ENCODE measurements at places on chromosomes 12 and 14.

- DNase-seq, result no peak
Measured at GRCh38 chr12:28884904-28885679, 264.0 kb upstream of the FAR2 start.

DNA sequence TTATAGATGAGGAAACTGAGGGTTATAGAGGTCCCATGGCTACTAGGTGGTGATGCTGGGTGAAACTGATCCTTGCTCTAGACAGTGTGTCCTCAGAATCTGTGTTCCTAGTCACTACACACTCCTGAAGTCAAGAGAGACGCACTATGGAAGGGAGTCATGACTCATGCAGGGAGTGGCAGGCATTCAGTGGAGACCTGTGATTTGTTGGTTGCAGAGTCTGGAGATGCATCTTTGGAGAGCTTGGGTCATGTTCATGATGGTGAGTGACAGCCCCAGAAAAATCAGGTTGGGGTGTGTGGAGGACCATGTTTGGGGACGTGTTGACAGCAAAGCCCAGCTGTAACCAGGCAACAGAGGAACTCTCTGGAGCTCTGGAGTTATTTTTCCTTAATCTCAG, 38.0 kb upstream of the FBXO21 start:
- DNase-seq, result no peak

DNA sequence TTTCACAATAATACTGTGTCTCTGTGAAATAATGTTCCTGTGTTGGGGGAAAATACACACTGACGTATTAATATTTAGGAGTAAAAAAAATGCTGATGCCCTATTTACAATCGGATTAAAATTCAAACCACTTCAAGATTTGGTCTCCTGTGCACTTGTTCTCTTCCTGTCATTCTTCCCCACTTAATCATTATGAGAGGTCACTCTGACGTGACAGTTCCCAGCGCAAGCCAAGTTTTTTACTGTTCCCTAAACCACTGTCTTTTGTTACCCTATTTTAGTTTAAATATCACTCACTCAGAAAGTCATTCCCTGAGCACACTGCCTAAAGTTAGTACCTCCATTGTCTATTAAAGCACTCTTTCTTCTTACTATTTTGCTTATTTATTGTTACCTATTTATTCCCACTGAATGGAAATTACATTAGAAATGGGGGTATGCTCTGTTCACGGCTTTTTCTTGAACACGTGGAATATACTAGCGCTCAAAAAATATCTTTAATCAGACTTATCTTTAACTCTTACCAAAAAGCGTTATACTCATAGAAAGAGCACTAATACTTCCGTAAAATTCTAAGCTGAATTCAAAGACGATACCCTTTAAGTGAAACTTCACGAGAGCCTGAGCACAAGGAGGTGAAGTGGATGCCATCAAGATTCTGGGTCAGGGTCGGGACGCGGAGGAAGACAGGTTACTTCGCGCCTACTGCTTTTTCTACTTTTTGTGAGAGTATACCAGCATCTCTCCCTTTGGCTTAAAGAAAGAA, 670 bp upstream of the PSMA3 start:
- DNase-seq, result no peak

DNA sequence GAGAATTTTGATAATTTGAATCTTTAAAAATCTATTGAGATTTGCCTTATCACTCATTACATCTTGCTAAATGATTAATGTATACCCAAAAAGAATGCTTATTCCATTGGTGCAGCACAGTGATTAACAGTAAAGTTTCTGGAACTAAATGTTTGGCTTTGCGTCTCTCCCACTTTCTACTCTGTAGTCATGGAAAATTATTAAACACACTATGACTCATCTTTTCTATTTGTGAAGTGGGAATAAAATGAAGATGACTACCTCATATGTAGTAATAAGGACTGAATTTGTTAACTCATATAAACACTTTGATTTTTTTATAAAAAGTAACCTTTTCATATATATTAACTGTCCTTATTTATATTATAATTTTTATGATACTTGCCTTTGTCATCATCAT, 118.1 kb downstream of the RERGL start:
- DNase-seq, result no peak

DNA sequence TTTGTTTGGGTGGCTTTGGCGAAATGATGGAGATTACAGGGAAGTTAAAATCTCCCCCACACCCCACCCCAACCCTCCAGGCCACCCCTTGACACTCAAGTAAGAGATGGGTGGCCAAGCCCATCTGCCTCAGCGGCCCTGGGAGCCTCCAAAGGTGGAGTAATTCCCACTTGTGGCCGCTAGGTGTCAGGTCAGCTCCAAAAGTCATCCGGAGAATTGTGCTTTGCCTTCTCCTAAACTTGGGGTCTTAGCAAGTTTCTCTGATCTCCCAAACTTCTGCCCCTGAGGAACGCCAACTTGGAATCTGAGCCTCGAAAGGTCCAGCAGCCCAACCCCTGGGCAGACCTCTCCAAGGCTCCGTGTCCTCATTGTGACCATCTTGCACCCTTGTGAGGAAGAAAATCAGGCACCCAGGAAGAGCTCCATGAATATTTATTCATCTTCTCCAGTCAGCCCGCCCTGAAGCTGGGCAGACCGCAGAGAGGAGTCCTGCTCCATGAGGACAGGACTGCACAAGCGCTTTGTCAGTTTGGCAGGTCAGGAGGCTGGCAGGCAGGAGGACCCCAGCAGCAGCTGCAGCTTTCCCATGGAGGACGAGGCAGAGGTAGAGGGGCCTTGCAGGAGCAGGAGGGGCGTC, 46.7 kb downstream of the LRRC74A start:
- DNase-seq, result peak; percentile 51

- no peak for DNase-seq
Measured at GRCh38 chr12:112892856-112893255, 13.9 kb upstream of the OAS1 start.

DNA sequence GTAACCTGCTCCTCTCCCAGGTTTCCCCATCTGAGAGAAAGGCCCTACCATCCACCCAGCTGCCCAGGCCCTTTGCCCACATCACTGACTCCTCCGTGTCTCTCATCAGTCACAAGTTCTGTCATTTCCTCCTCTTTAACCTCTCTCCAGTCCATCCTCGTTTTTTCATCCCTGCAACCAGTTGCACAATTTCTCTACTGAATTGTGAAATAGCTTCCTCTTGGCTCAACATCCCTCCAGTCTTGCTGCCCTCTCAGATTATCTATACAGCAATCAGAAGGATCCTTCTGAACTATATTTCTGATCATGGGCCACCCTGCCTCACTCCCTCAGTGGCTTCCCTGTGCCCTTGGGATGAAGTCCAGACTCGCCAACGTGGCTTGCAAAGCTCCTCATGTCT, 6.8 kb downstream of the FAM161B start:
- no peak for DNase-seq

DNA sequence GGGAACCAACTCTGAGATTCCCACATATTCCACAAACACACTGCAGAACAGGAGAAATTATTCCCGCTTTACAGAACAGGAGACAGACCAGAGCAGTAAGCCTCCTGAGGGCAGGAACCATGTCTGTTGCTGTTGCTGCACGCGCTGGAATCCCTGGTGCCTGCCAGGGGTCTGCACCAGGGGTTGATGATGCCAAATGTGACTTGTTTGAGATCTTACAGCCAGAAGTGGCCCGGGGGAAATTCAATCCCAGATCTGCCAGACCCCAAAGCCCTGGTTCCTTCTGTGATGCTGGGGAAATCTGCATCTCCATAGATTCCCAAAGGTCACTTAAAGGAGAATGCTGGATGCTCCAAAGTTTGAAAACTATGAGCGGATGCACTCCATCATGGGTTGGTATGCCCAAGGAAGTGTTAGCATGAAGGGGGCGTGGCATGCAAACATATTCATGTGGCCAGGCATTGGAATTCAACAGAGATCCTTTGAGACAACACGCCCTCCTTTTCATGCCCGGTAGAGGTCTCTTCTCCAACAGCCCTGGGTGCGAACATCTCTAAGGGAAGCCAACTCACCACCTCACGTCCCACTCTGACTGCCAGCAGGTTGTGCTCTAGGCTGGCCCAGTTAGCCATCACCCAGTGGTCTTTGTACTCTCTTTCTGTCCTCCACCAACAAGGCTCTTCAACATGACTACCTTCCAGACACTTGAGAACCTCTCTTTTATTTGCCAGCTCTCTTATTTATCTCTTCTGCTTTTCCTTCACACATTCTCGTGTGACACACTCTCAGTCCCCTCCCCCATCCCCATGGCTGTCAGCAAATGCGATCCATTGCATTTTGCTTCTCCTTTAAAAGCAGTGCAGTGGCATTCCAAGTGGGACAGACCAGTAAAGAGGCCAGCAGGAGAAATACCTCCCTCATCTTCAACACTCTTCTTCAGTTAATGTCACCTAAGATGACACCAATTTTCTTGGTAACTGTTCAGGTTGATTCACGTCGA, 131.3 kb downstream of the ZFP36L1 start:
- peak; percentile 7 for DNase-seq

DNA sequence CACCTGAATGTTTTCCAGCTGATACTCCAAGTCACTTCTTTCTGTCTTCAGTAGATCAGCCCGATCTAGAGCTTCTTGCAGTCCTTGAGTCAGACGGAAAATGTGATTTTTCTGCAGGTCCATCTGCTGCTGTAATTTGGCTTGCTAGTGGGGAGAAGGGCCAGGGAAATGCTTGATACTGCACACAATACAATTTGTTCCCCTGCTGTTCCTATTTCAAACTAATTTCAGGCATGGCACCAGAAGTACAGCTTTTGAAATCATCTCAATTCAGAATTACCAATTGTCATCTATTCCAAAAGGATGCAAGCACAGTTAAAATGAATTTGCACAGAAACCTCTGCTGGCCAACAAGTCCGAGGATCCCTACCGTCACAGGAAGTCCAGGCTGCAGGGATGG, 53.4 kb downstream of the PRKAB1 start:
- no peak for DNase-seq

DNA sequence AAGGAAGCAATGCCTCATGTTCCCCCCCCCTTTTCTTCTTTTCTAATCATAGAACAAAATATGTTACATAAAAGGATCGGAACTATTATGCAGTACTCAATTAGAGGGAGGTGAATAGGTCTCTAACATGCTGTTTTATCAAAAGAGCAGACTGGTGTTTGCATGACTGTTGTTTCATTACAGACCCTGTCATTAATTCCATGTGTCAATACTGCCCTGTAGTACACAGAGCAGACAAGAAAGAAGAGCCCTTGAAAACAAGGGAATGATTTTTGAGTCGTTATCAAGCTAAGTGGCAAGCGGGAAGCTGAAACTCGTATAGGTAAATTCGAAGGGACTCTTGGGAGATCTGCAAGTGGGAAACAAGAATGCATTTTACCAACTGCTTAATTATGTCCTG, 76.9 kb upstream of the TMEM263 start:
- DNase-seq, result no peak

DNA sequence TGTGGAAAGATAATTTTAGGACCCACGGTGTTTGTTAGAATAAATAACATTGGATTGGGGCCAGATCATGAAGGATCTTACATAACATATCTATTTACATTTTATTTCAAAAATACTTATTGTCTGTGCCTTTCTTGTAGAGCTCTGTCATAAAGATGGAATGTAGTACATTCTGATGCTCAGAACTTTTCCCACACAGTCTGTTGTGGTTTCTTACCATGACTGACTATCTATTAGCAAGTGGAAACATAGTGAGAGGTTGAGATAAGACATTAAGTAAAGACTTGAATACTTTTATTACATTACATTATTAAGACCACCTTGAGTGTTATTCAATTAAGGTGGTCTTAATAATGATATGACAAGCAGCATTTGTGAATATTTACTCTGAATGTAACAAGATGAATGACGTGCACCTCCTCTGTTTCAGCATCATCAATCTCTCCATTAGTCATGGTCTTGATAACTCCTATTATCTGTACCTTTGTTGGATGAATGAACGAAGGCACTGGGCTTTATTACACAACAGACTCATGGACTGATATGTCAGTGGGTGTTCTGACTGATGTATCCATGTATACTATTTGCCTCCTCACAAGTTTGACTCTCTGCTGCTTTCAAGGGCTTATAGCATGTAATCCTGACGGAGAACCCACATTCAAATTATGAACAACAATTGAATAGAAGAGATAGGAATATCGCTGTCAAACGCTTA, 883.0 kb upstream of the FLRT2 start:
- DNase-seq, result no peak

- DNase-seq, result peak; percentile 29
Measured at GRCh38 chr14:60349663-60350365, 100.8 kb downstream of the PPM1A start.

DNA sequence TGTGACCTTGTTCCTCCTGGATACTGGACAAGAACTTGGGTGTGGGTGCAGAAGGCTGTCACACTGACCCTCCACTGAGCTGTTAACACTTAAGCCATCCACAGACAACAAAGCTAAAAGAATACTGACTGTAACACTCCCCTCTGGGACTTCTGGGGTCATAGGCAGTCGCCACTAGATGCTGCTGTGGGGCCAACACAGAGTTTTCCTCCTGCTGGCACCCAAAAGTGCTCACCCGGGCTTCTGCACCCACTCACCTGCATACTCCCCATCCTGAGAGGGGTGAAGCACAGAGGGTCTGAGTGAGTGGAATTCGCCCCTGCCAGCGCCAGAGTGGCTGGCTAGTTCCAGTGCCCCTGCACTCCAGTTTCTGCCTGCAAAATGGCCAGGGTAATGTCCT, 422.4 kb upstream of the LMO3 start:
- DNase-seq, result no peak

GRCh38 chr14:88933191-88933590, 108.7 kb downstream of the TTC8 start:
- no peak for DNase-seq

Measured in right kidney (tissue), 9 donors.